ENCODE measurements at places on chromosomes 1 and 21.

DNA sequence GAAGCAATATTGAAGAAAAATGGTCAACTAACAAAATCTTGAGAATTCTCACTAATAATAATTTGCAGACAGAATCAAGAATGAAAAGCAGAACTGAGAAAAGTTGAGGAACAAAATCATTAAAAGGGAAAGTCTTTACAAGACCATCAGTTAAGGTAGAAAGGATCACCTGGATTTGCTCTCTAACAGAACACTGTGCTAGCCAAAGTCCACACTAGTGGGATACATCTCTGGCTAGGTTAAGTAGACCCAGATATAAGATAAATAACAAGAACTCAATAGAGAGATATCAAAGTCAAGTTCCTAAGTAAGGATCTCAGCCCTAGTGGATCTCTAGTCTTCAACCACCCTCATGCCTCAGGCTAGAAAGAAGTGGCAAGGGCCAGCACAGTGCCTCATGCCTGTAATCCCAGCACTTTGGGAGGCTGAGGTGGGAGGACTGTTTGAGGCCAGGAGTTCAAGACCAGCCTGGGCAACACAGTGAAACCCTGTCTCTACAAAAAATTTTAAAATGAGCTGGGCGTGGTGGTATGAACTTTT lies 19.6 kb downstream of the IPP start:
- DNase-seq, result no peak

- DNase-seq, result no peak
These were observed 117.6 kb downstream of the NME7 start for GRCh38 chr1:169250022-169250421.

DNA sequence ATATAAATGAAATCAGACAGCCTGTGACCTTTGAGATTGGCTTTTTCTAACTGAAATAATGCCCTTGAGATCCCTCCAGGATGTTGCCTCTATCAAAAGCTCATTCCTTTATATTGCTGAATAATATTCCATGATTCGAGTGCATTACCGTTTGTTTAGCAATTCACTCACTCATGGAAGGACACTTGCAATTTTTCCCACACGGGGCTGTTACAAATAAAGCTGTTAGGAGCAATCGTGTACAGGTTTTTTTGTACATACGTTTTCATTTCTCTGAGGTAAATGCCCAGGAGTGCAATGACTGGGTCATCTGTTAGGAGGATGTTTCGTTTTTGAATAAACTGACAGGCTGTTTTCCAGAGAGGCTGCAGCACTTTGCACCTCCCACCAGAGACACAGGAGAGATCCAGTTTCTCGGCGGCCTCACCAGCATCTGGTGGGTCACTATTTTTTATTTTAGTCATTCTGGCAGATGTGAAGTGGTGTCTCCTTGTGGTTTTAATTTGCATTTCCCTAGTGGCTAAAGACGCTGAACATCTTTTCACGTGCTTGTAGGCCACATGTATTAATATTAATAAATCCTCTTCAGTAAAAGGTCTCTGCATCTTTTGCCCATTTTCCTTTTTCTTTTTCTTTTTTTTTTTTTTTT lies 11.0 kb downstream of the PRDM15 start:
- DNase-seq, result no peak

GRCh38 chr21:15199414-15200383 lies 134.9 kb upstream of the NRIP1 start:
- DNase-seq, result no peak

DNA sequence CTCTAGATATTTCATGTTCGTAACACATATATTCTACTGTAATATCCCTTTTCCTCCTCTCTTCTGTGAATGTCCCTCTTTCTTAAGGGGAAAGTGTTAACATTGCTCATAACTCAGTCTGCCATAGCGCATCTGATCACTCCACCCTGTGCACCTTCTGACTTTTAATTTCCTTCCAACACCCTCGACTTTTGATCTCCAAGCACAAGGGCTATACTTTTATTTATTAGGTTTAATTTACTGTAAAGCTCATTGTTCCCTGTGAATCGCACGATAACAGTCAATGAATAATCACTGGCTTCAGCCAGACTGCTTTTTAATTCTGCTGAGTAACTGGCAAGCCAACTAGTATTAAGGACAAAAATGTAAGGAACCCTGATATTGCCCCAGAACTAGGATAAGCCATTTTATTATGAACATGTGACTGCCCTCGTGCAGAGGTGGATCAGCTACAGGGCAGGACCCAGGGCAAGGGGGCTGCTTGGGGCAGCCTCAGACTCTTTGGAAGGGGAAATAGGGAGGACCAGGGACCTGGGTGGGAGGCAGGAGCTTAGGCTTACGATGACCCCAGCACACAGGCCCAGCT lies 2.6 kb upstream of the ETS2 start:
- peak; percentile 41 for DNase-seq

- DNase-seq, result no peak
These were observed 4.8 kb downstream of the RGS4 start for GRCh38 chr1:163074004-163074403.

GRCh38 chr1:75265792-75266191 lies 131.6 kb downstream of the LHX8 start:
- no peak for DNase-seq

Data from mucosa of descending colon (tissue), 3 donors.